ENCODE measurements at places on chromosomes 5 and 9.
A peak's percentile ranks its signal among the peaks of the same experiment; 100 is the strongest.

GRCh38 chr9:23306731-23307130 lies 519.3 kb downstream of the ELAVL2 start:
- no peak for DNase-seq

DNA sequence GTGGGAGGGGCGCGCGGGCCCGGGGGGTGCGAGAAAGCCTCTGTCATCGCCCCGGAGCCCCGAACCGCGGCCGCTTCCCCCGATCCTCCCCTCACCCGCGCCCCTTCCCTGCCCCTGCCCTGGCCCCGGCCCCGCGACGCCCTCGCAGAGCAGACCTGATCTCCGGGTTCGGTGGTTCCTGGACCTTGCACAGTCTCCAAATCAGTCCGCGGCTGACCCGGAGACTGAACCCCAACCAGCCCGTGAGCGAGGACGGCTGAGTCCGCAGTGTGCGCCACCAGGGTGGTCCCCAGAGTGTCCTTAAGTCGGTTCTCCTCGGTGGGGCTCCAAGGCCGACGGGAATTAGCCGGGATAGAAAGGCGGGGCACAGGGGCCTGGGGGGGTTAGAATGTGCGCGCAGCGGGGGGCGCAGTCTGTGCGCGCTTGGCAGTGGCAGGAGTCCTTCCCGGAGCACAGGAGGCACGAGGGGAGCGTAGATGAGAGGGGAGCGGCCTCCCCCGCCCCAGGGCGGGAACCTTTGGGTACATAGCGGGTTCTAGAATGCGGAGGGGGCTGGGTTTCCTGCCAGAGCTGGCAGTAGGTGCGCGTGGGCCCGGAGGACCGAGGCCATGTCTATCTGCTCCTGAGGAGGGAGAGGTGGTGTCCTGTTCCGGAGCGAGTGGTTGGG lies 779 bp downstream of the PKN3 start:
- DNase-seq, result no peak

- DNase-seq, result no peak
These were observed 23.1 kb upstream of the ERCC6L2 start for GRCh38 chr9:95852059-95853032.

- no peak for DNase-seq
These were observed 80.5 kb upstream of the JAK2 start for GRCh38 chr9:4904322-4905134.

DNA sequence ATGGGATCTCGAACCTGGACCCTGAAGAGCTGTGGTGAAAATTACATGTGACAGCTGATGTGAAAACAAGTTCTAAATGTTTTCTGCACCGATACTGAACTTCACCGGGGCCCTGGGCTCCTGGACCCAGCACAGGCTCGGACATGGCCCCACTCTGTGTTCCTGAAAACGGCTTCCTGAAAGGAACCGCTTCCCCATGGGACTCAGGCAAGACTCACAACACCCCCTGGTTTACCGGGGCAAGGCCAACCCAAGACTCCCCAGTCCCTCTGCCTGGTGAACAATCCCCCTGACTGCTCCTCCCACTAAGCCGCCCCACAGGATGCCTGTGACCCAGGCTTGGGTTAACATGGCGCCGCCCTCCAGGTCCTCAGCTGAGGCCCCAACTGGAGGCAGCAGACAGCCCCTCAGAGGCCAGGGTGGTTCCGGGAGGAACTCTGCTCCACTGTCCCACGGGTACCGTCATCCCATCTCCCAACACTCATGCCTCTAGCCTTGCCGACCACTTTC lies 124.5 kb upstream of the FOXD4L5 start:
- DNase-seq, result no peak

DNA sequence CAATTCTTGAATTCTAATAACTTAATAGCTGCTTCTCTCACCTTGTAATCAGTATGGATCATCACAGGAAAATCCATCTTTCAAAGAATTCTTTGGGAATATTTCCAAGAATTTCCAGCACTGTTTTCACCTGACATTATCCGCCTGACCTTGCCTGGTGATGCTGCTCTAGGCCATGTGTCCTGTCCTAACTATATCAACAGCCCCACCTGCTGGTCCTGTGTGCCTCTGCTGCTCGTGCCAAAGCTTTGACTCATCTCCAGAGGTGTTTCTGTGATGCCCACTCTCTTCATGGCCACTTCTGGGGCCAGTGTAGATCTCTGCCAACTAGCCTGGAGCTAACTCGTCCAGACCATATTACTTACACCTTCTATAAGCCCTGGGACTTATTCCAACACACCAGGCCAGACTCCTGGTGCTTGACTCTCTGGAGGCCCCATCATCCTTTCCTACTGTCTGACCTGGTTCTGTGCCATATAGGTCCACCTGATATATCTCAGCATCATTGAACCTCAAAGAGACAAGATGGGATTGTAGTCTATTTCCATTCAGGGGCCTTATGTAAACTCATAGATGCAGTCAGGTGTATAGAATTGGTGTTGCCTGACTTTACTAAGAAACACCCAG lies 67.5 kb upstream of the CKMT2 start:
- DNase-seq, result peak; percentile 31

DNA sequence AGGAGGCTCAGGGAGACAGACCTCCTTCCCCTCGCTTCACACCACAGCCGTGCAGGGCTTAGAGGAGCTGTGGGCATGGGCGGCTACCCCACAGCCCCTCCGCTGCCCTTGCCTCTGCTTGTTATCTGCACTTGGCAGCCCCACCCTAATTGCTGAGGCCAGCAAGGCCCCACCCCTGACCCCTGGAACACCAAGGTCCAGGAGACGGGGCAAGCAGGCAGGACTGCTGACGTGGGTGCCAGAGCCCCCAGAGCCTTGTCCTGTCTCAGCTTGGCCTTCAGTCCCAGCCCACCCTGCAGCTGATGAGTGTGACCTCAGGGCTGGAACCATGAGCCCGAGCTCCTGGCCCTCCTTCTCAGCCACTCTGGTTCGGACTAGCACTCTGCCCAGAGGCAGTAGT lies 29.1 kb upstream of the NEURL1B start:
- DNase-seq, result no peak

GRCh38 chr5:122297587-122298298 lies 14.3 kb upstream of the SNCAIP start:
- DNase-seq, result no peak

- DNase-seq, result no peak
These were observed 12.5 kb upstream of the CCNJL start for GRCh38 chr5:160324886-160325285.

- DNase-seq, result no peak
These were observed 212.7 kb upstream of the FAM174A start for GRCh38 chr5:100322483-100322882.

DNA sequence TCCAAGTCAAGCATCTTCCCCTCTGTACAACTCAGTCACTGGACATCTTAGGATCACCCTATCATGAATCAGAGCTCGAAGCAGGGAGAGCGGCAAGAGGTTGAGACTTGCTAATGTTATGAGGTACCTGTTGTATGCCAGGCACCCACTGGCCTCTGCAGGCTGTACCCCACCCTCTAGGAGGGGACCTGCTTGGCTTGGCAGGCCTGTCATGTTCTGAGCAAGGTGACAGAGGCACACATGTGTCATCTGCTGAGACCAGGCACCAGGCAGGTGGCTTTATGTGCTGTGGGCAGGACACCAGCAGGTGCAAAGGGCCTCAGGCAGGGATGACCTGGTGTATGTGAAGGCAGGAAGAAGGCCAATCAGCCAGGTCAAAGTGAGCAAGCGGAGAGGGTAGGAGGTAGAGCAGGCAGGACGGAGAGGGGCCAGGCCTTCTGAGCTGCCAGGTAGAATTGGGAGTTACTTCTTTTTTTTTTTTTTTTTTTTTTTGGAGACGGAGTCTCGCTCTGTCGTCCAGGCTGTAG lies 60.3 kb upstream of the RPL26L1 start:
- no peak for DNase-seq

DNA sequence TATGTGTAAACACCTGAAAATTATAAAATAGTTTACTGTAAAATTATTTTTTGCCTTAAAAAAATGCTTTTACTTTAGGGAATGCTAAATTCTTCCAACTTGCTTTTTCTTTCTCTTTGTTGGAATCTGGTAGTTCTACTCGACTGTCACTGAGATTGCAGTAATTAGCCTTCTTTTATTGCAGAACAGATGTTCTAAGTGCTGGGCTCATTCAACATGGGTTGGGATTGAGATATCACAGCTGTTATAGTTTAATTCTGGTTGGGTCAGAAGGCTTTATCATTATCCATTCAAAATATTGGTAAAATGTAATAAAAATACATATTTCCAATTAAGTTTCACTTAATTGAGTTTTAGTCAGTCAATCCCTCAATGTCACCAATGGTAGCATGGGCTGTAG lies 686.7 kb downstream of the CDH18 start:
- DNase-seq, result no peak

DNA sequence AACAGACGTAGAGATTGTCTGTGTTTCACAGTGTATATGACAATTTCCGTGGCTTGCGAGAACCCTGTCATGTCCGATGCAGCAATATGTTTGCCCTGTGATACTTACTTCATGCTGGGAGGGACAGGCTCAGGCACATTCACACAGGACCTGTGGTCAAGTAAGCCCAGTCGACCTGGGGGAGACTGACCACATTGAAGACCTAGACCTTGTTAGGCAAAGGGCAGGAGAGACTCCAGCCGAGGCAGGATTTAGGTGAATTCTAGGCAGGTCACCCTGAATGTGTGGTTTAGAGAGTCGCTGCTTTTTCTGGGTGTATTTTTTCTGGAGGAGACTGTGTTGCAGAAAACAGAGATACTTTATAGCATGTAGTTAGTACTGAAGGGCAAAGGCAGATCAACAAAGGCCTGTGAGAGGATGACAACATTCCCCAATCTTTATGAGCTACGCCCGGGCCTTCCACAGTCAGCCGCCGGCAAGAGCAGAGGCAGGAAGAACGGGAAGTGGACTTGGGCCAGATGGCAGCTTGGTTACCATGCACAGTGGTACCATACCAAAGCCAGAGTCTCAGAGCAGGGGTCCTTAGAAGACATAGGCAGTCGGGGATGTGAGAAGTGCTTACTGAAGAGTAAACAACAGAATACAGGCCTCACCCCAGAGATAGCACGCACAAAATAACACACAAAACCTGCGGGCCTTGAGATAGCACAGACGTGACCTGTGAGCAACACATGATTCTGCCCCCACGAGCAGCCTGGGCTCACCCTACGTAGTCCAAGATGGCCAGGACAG lies 220.7 kb downstream of the CACNA1B start:
- no peak for DNase-seq

GRCh38 chr9:91037511-91038482 lies 236.2 kb downstream of the SYK start:
- peak; percentile 45 for DNase-seq

GRCh38 chr5:170491479-170491878 lies 12.3 kb upstream of the KCNIP1 start:
- DNase-seq, result no peak

DNA sequence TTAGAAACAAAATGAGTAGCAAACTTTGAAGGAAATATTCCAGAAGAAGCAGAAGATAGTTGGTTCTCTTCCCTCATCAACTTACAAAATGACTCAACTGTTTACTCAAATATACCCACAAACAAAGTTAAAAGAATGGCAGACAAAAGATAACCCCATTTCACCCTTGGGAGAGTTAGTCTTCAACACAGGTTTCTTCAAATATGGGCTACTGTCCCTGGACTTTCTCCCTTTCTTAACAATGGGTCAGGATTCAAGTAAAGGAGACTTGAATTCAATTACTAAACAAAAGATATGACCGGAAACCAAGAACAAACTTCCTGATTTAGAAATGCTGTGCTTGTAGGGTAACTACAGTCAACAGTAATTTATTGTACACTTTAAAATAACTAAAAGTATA lies 14.2 kb downstream of the RFX3 start:
- DNase-seq, result no peak

DNA sequence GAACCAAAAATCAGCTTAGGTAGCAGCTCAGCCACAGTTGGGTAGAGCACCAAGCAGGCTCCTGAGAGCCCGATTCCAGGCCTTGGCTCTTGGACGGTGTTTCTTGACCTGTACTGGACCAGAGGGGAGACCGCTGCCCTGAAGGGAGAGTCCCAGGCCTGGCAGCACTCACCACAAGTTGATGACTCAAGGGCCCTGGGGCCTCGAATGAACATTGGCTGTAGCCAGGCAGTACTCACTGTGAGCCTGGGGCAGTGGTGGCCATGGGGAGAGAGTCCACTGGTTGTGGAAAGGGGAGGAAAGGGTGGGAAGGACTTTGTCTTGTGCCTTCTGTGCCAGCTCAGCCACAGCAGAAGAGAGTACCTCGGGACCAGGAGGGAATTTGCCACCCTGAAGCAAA lies 166.1 kb downstream of the EDIL3 start:
- peak; percentile 29 for DNase-seq

DNA sequence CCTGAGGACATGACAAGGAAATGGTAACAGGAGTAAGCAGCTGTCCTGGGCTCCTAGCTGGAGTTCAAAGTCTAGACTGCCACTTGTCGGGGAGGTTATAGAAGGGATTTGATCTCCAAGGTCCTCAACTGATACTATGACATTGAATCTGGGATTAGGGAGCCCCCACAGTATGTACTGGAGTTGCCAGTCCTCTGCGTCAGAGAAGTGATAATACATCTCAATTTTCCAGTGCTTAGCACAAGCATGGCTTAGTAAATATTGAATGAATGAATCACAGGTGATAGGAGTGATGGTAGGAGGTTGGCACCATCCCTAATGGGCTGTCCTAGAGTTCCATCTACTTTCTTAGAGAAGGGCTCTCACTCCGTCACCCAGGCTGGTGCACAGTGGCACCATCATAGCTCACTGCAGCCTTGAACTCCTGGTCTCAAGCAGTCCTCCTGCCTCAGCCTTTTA lies 6.2 kb upstream of the TPM2 start:
- no peak for DNase-seq

GRCh38 chr9:5633243-5633642 lies 4.3 kb downstream of the RIC1 start:
- no peak for DNase-seq

DNA sequence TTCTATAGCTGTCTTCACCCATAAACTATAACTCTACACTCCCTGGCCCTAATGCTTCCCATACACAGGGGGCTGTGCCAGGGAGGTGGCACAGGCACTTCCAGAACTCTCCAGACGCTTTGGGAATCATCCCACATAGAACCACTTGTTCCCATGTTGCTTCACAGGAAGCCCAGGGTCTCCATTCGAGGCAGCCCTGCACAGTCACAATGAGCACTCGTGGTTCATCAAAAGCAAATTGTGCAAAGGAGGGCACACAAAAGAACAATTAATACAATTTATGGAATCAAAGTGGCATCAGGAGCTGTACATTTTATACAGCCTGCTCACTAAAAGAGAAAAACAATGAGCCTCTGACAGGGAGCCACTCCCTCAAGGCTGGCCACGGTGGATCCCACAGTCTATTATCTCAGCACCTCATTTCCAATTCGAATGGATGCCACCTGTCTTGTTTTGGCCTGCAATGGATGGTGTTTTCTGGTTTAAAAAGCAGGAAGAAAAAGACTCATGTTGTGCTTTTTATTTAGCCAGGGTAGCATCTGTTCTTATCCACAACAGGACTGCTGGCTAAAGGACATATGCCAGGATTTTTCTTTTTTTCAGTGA lies 354.8 kb downstream of the ENC1 start:
- no peak for DNase-seq

All from T1000 (cell line).